ENCODE measurements at places on chromosomes 6 and 20.

DNA sequence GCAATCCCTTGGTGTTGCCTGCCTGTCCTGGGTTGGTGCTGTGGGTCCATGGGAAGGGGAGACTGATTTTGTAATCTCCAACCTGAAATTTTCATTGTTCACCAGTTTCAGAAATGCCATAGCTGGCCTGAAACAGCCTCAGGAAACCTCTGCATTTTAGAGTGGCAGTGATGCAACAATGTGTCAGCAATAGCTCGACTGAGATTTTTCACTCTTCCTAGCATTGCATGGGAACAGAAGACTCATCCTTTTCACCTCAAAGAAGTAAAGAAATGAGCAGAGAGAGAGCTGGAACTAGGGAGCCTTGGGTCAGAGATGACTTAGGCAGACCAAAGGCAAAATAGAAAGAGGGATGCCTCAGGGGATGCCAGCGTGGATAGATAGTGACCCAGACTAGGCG lies 23.7 kb upstream of the TMEM14A start:
- H3K36me3 ChIP-seq: peaks cover 4% of the 10 kb centered on the region
- H3K27me3 ChIP-seq: no peaks in the 10 kb centered on the region
- no peak for DNase-seq
- no peak overlapping the region for H3K4me3 ChIP-seq
- H3K27ac ChIP-seq: no peak overlapping the region
- peaks cover 9% of the 10 kb centered on the region for H3K4me1 ChIP-seq

GRCh38 chr6:121695329-121695728 lies 259.9 kb downstream of the GJA1 start:
- H3K27me3 ChIP-seq: peaks cover 2% of the 10 kb centered on the region
- H3K36me3 ChIP-seq: no peaks in the 10 kb centered on the region
- DNase-seq: no peak
- no peaks in the 10 kb centered on the region for H3K4me1 ChIP-seq
- H3K27ac ChIP-seq: no peak overlapping the region

- H3K4me1 ChIP-seq: peaks cover under 1% of the 10 kb centered on the region
- H3K27ac ChIP-seq: no peak overlapping the region
- H3K36me3 ChIP-seq: no peaks in the 10 kb centered on the region
- no peak for DNase-seq
- H3K4me3 ChIP-seq: no peak overlapping the region
- H3K27me3 ChIP-seq: no peaks in the 10 kb centered on the region
Measured at GRCh38 chr6:112150363-112150762, 63.0 kb downstream of the FAM229B start.

DNA sequence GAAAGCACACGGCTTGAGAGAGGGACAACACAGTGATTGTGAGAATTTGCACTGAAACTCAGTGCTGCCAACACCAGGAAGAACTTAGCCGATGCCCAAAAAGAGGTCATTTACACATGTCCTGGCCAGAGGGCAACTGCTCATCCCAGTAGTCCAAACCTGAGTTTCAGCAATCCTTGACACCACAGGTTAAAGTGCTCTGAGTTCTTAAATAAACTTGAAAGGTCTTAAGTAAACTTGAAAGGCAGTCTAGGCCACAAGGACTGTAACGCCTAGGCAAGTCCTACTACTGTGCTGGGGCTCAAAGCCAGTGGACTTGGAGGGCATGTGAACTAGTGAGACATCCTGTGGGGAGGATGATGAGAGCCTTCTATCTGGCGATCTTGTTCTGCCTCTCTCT lies 14.1 kb downstream of the SNX14 start:
- no peak overlapping the region for H3K4me3 ChIP-seq
- peaks cover 29% of the 10 kb centered on the region for H3K36me3 ChIP-seq
- H3K27me3 ChIP-seq: peaks cover 1% of the 10 kb centered on the region
- peaks cover 29% of the 10 kb centered on the region for H3K4me1 ChIP-seq

DNA sequence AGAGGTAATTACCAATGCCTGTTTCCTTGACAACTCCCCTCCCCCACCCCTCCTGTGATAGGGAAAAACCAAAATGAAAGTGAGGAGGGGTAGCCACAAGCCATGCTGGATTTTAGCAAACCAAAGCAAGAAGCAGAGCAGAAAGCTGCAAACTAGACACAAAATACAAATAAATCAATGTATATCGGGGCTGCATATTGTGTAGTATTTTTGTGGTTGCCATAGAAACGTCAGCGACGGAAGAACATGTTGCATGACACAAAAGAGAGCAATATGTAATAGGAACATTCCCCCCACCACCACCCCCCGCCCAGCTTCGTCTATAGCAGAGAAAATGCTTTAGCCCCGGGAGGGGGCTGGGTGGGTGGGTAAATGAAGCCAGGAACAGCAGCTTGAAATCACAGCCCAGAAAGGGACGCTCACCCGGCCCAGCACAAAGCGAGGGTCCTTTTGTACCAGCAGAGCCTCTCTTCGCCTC lies 548 bp downstream of the AGPAT4 start:
- H3K36me3 ChIP-seq: peaks cover 6% of the 10 kb centered on the region
- peak; percentile 58 for DNase-seq
- peaks cover 13% of the 10 kb centered on the region for H3K27me3 ChIP-seq
- peaks cover 13% of the 10 kb centered on the region for H3K4me1 ChIP-seq
- H3K4me3 ChIP-seq: peak overlapping the region; percentile 94

GRCh38 chr20:61719691-61720347 lies 345.9 kb downstream of the TAF4 start:
- peaks cover 2% of the 10 kb centered on the region for H3K27me3 ChIP-seq
- H3K4me3 ChIP-seq: no peak overlapping the region
- DNase-seq: no peak

GRCh38 chr6:110852773-110853172 lies 21.8 kb upstream of the AMD1 start:
- no peaks in the 10 kb centered on the region for H3K36me3 ChIP-seq
- H3K27ac ChIP-seq: no peak overlapping the region
- peaks cover 9% of the 10 kb centered on the region for H3K27me3 ChIP-seq
- H3K4me1 ChIP-seq: no peaks in the 10 kb centered on the region

DNA sequence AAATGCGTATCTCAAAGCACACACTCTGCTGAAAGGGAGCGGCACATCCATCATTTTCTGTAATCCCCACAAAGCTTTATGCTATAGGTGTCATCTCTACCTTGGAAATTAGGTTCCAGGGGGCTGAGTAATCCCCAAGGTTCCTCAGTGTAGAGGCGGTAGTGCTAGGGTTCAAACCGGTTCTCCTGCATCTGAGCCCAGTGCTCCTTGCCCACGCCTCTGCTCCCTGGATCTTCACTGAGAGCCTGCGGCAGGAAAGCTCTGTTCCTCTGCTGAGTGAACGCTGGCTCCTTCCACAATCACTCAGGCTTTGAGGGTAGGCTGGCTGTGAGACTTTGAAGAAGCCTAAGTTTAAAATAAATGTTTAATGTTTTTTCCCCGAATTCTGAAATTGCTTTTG lies 24.9 kb downstream of the SLC22A23 start:
- no peak overlapping the region for H3K27ac ChIP-seq
- H3K27me3 ChIP-seq: peaks cover 4% of the 10 kb centered on the region
- H3K4me3 ChIP-seq: no peak overlapping the region

- H3K4me1 ChIP-seq: no peaks in the 10 kb centered on the region
- peaks cover 2% of the 10 kb centered on the region for H3K27me3 ChIP-seq
- H3K36me3 ChIP-seq: no peaks in the 10 kb centered on the region
- no peak overlapping the region for H3K27ac ChIP-seq
- H3K4me3 ChIP-seq: no peak overlapping the region
Measured at GRCh38 chr6:169452869-169453620, 199.4 kb upstream of the THBS2 start.

- peaks cover 6% of the 10 kb centered on the region for H3K27me3 ChIP-seq
- peaks cover 11% of the 10 kb centered on the region for H3K4me1 ChIP-seq
- H3K4me3 ChIP-seq: no peak overlapping the region
- DNase-seq: no peak
- H3K27ac ChIP-seq: no peak overlapping the region
Measured at GRCh38 chr20:38220587-38221118, 39.9 kb downstream of the KIAA1755 start.

GRCh38 chr6:41335943-41336342 lies 535 bp downstream of the NCR2 start:
- no peaks in the 10 kb centered on the region for H3K4me1 ChIP-seq
- no peak overlapping the region for H3K4me3 ChIP-seq
- no peak overlapping the region for H3K27ac ChIP-seq
- DNase-seq: no peak
- H3K36me3 ChIP-seq: no peaks in the 10 kb centered on the region
- H3K27me3 ChIP-seq: peaks cover 14% of the 10 kb centered on the region

DNA sequence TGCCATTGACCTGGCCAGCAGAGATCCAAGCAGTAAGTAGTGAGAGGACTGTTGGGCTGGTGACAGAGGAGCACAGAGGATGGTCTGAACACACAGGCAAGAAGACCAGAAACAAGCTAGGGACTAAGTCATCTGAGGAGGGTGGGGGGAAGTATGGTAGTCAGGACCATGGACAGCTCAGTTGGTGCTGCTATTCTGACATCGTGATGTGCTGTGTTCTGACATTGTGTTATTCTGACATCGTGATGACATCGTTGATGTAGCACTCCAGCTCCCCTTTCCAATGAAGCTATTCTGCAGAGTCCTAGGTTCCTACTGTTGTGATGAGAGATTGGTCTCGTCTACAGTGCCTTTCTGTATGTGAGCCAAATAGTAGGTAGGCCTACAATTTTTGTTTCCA lies 28.7 kb downstream of the CFAP206 start:
- peak; percentile 68 for DNase-seq
- H3K27me3 ChIP-seq: peaks cover 1% of the 10 kb centered on the region
- H3K4me1 ChIP-seq: no peaks in the 10 kb centered on the region
- no peaks in the 10 kb centered on the region for H3K36me3 ChIP-seq
- no peak overlapping the region for H3K4me3 ChIP-seq

DNA sequence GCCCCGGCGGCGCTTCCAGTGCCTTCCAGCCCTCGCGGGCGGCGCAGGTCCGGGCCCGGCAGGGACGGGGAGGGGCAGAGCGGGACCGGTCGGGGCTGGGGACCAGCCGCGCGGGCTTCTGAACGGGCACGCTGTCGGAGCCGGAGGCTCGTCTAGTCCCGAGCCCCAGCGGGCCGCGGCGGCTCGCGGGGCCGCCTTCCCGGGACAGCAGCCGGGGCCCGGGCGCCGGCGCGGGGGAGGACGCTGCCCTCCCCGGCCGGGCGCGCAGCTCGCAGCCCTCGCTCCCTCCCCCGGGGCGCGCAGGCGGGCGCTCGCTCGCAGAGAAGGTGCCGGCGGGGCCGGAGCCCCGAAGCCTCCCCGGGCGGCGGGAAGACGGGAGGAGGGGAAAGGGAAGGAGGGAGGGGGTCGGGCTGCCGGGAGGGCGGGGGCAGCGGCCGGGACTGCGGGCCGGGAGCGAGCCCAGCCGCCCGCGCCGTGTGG lies 696 bp upstream of the SIRPA start:
- no peak overlapping the region for H3K4me3 ChIP-seq
- peaks cover 17% of the 10 kb centered on the region for H3K36me3 ChIP-seq
- peak; percentile 71 for DNase-seq
- peaks cover 68% of the 10 kb centered on the region for H3K4me1 ChIP-seq
- peaks cover 16% of the 10 kb centered on the region for H3K27me3 ChIP-seq
- no peak overlapping the region for H3K27ac ChIP-seq

- peaks cover 16% of the 10 kb centered on the region for H3K4me1 ChIP-seq
- H3K27me3 ChIP-seq: peaks cover 4% of the 10 kb centered on the region
- no peak overlapping the region for H3K4me3 ChIP-seq
- H3K27ac ChIP-seq: no peak overlapping the region
Measured at GRCh38 chr6:105430685-105431084, 27.8 kb upstream of the PREP start.

DNA sequence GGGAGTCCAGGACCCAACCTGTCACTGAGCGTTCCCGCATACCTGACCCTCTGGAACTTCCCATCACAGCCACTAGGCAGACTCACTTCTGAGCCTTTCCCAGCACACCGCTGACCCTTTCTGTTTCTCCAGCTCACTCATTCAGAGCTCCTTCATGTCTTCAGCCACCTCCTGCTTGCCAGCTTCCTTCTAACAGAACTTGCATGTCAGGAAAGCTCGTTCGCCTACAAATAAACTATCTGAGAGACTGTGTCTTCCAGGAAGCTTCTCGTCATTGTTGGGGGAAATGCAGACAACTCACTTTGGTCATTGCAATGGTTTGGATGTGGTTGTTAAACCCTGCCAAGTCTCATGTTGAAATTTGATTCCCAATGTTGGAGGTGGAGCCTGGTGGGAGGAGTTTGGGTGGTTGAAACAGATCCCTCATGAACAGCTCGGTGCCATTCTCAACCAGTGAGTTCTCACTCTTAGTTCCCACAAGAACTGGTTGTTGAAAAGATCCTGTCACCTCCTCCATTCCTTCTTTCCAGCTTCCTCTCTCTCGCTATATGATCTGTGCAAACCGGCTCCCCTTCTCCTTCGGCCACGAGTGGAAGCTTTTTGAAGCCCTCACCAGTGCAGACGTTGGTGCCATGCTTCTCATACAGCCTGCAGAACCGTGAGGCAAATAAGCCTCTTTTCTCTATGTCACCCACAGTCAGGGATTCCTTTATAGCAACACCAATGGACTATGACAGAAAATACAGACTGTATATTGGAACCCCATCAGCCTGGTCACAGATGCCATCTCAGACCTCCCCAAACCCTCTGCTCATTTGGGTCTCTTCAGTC lies 1.4 kb upstream of the MUC21 start:
- peaks cover 5% of the 10 kb centered on the region for H3K4me1 ChIP-seq
- H3K4me3 ChIP-seq: no peak overlapping the region
- H3K27ac ChIP-seq: no peak overlapping the region
- DNase-seq: peak; percentile 7

GRCh38 chr6:108142240-108142639 lies 23.6 kb upstream of the NR2E1 start:
- H3K36me3 ChIP-seq: no peaks in the 10 kb centered on the region
- no peaks in the 10 kb centered on the region for H3K27me3 ChIP-seq
- no peak for DNase-seq
- H3K4me1 ChIP-seq: peaks cover 17% of the 10 kb centered on the region
- H3K27ac ChIP-seq: no peak overlapping the region
- H3K4me3 ChIP-seq: peak overlapping the region; percentile 10

GRCh38 chr6:135520781-135521180 lies 23.2 kb upstream of the AHI1 start:
- no peak overlapping the region for H3K27ac ChIP-seq
- no peaks in the 10 kb centered on the region for H3K27me3 ChIP-seq
- no peak for DNase-seq
- no peaks in the 10 kb centered on the region for H3K4me1 ChIP-seq

DNA sequence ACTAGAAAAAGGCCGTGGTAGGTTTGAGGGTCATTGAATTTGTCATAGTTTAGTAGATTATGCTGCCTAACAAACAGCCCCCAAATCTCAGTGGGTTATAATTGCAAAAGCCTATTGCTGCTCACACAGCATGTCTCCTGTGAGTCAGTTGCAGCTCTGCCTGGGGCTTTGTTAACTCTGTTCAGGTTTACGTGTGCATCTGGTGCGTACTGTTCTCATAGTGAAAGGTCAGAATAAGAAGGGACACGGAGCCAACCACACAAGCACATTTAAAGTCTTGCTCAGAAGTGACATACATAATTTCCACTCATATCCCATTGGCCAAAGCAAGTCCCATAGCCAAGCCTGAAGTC lies 48.1 kb upstream of the BMP2 start:
- no peak for DNase-seq
- H3K4me1 ChIP-seq: no peaks in the 10 kb centered on the region
- H3K4me3 ChIP-seq: no peak overlapping the region
- no peaks in the 10 kb centered on the region for H3K27me3 ChIP-seq
- no peak overlapping the region for H3K27ac ChIP-seq

GRCh38 chr6:2771079-2771478 lies 5.9 kb downstream of the WRNIP1 start:
- peaks cover 35% of the 10 kb centered on the region for H3K4me1 ChIP-seq
- H3K27me3 ChIP-seq: peaks cover 8% of the 10 kb centered on the region
- peaks cover 16% of the 10 kb centered on the region for H3K36me3 ChIP-seq
- no peak for DNase-seq

Measured in endothelial cell (in vitro differentiated cells).